ENCODE measurements at places on chromosomes 4 and X.

GRCh38 chr4:171919314-171919713 lies 106.1 kb downstream of the GALNTL6 start:
- DNase-seq, result no peak

DNA sequence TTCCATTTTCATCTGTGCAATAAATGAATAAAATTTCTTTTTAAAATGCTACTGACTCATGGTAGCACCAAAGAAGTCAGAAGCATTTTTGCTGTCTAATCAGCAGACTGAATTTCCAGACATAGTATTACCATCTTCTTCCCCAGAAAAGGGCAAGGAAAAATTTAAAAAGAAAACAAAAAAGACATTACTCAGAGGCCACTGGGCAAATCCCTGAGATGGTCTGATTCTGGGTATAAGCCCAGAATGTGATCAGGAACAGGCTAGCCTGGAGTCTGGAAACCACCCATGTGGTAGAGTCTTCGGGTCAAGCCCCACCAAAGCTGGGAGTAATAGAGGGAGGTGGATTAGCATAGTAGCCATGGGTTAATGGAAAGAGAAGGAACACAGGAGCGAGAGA lies 342.8 kb downstream of the FBXW7 start:
- no peak for DNase-seq

DNA sequence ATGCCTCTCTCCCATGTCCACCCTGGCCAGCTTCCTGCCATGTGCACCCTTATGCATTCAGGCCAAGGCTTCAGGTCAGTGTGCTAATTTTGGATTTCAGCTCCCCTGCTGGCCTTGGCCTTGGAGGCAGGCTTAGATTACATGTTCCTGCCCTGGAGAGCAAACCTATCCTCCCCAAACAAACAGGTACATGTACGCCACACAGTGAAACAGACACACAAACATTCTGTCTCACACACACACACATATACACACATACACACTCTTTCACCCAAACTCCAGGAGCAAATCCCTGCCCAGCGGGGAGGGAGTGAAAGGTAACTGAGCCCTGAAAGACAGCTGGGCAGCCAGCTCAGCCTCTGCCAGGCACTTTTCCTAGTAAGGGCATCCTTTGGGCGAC lies 62.7 kb upstream of the ARHGAP36 start:
- no peak for DNase-seq

DNA sequence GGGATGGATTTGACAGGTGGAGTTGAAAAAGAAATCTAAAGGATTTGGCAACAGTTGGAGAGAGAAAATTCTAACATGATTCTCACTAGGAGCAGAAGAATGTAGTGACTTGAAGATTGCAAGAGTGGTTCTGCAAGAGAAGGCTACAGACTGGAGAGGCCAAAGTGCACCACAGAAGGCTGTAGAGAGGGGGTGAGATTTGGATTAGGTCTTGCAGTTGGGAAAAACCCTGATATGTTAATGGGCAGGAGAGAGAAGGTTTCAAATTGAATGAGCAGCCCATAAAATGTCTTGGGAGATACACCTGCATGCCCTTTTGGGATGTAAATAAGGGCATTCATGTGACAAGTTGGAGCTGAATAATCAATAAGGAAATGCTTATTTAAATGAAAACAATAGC lies 14.7 kb upstream of the VEGFD start:
- DNase-seq, result no peak

GRCh38 chr4:174062831-174063230 lies 220.6 kb downstream of the FBXO8 start:
- DNase-seq, result no peak

GRCh38 chr4:1087371-1087770 lies 26.0 kb downstream of the RNF212 start:
- DNase-seq, result no peak

- no peak for DNase-seq
These were observed 10.5 kb downstream of the ZCCHC18 start for GRCh38 chrX:104122829-104123228.

DNA sequence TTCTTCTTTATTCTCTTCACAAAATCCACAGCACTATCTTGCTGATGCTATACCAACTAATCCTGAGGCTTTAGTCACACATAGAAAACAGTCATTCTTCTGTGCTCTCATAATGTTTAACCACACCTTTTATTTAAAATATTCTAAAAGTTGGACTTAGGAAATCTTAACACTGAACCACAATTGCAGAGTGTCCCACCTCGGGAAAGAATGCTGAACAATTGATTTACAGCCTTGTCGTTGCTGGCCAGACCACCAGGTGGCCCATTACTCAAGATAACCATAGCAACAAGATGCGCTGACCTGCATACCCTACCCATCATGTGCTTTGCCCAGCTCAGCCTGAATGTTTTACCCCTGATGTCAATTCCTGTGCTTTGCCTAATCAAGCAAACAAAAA lies 100.8 kb downstream of the ARSJ start:
- no peak for DNase-seq

DNA sequence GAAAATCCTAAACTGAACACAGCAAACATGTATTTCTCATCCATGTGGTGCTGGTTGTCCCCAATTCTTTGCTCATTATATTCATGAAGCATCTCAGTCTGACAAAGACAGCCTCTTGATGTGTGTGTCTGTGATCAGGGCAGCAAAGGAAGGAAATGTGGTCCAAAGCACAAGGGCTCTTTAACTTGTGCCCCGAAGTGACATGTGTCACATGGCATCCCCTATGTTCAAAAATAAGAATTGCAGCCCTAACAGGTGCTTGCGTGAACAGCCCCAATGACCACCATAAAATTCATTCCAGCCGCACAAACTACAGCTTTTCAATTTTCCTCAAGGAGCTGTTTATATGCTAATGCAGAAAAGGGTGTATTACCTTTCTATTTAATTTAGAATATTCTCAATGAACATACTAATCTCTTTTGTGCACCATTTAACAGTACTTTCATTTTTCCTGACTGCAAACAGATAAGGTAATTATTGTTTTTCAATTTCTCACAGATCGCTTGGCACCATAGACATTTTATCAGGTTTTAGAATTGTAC lies 231.9 kb upstream of the CTSO start:
- DNase-seq, result no peak

- no peak for DNase-seq
These were observed 238.4 kb upstream of the TAPT1 start for GRCh38 chr4:16464651-16465050.

DNA sequence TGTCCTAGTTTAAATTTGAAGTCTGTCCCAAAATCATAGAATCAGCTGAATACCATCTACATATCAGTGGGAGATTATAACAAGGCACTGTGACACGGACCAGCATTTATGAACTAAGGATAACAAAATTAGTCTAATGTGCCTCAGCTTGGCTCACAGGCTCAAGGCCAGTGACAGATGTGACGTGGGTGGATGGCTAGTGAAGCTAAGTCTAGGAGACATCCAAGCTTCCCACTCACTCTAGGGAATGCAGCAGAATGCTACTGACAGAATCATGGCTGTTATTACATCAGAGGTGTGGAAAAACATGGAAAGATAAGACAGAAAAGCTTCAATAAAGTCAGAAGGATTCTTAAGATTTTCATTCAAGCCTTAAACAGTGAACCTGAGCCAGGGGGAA lies 329.9 kb downstream of the NAF1 start:
- no peak for DNase-seq

DNA sequence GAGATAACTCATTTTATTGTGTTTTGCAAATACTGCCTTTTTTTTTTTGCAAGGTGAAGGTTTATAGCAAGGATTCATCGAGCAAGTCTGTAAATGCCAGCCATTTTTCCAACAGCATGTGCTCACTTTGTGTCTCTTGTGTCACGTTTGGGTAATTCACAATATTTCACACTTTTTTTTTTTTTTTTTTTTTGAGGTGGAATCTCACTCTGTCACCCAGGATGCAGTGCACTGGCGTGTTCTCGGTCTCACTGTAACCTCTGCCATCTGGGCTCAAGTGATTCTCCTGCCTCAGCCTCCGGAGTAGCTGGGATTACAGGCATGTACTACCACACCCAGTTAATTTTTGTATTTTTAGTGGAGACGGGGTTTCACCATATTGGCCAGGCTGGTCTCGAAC lies 1.9 kb downstream of the RNF4 start:
- DNase-seq, result no peak

Data from stimulated activated CD8-positive, alpha-beta memory T cell treated with anti-CD3 and anti-CD28 coated beads, Interleukin-4, amount 100 ng/mL, for 1 hour (primary cell).